ENCODE measurements at places on chromosomes 6 and 20. TPM values are rescaled to one million over a fixed set of nuclear protein-coding genes. Genes with fewer than 3 reads are reported as not detected.
A peak's percentile ranks its signal among the peaks of the same experiment; 100 is the strongest.

DNA sequence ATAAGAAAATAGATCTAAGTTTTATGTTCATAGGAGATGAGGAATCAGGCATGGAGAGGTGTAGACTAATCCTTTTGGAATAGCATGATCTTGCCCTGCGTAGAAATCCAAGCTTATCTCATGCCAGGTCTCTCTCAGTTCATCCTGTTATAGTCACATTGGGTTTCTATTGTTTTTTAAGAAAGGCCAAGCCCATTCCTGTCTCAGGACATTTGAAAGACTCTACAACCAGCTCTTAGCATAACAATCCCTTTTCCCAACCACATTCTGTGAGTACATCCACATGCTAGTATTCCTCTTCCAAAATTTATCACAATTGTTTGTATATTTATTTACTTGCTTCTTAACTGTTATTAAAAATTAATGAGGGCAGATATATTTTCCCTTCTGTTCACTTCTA lies 130.3 kb downstream of the MMUT start:
- DNase-seq: no peak

DNA sequence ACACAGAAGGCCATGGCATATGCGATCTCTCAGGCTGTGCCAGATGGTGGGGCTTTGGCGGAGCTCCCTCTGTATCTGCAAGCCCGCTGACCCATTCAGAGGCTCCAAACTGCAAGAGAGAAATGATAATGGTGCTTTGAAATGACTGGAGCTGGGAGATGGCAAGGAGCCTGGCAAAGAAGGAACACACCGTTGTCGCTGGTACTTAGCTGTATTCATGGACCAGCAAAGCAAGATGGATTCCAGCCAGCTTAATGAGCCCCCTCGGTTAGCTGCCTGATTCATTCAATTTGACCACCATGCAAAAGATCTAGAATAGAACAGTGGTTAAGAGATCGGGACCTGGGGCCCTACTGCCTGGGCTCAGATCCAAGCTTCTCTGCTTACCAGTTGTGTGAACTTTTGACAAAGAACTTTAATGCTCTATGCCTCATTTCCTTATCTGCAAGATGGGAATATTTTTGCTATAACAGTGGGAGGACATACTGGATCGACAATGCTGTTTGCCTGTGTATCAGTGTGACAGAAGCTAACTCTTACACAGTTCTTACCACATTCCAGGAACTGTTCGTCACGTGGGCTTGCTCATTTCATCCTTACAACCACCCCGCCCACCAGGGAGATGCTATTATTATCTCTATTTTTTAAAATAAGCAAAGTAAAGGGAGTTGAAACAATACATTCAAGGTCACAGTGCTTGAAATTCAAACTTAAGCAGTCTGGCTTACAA lies 317.8 kb upstream of the SULF2 start:
- DNase-seq: no peak

FAM184A gene
- 3.2 TPM for total RNA-seq

- no peak for DNase-seq
These were observed 94.6 kb downstream of the COL9A1 start for GRCh38 chr6:70208235-70208790.

ANGPT4 gene
- total RNA-seq: not detected

WFDC13 gene
- not detected for total RNA-seq

GRCh38 chr20:13105864-13106457 lies 97.2 kb downstream of the SPTLC3 start:
- DNase-seq: no peak

GRCh38 chr20:19828232-19828631 lies 70.2 kb downstream of the RIN2 start:
- DNase-seq: peak; percentile 67

DNA sequence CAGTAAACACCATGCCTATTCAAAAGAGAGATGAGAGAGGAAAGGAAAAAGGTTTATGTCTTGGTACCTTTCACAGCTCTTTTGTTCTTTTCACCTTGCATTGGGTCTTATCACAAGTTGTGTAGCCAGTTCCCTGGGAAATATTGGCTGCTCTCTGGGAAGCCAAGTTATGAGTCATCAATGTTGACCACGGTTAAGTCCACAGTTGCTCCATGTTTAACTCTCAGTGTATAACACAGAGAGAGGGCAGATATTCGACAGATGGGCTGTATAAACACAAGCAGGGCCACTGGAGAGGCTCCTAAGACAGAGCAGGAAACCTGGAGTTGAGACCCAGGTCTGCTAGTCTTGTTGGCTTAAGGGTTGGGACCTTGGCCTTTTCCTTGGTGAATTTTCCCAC lies 718.6 kb downstream of the QKI start:
- DNase-seq: no peak

GRCh38 chr6:128112494-128112893 lies 211.6 kb upstream of the THEMIS start:
- no peak for DNase-seq

GRCh38 chr20:42319252-42320013 lies 701.3 kb upstream of the CHD6 start:
- no peak for DNase-seq

GRCh38 chr6:124747349-124747748 lies 214.9 kb upstream of the RNF217 start:
- DNase-seq: no peak

HLA-G gene
- total RNA-seq: 3.0 TPM

GRCh38 chr6:8243475-8243874 lies 141.1 kb upstream of the EEF1E1 start:
- DNase-seq: no peak

- no peak for DNase-seq
These were observed 354.3 kb downstream of the COL12A1 start for GRCh38 chr6:74851596-74851995.

- no peak for DNase-seq
These were observed 6.9 kb upstream of the ZBTB12 start for GRCh38 chr6:31908791-31909190.

DNA sequence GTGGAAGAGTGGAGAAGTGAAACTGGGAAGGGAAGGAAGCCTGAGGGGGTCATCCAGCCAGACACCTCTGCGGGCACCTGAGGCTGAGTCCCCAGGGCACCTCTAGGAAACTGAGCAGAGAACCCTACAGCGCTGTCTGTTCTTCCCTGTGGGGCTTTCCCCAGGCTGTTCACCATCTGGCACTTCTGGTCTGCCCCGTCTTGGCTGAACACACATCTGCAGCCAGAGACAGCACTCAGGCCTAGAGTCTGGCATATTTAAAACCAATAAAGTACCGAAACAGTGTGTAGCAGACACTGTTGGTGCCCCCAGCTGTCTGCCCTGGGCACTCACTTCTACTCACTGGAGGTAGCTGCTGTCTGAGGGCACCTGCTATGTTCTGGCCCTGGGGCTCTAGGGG lies 9.4 kb upstream of the ARFGEF2 start:
- DNase-seq: no peak

- no peak for DNase-seq
These were observed 62.5 kb downstream of the ERMARD start for GRCh38 chr6:169813969-169814368.

GRCh38 chr6:133241086-133241900 lies at the start of gene EYA4:
EYA4 (plus strand) TSS chr6:133241357; CDS start chr6:133274781, 33,424 bp downstream.
- no peak for DNase-seq

GRCh38 chr6:154520280-154520679 lies 9.8 kb upstream of the CNKSR3 start:
- DNase-seq: no peak

ECT2L gene
- not detected for total RNA-seq

- DNase-seq: no peak
These were observed 430.2 kb downstream of the FRK start for GRCh38 chr6:115630424-115631024.

DNA sequence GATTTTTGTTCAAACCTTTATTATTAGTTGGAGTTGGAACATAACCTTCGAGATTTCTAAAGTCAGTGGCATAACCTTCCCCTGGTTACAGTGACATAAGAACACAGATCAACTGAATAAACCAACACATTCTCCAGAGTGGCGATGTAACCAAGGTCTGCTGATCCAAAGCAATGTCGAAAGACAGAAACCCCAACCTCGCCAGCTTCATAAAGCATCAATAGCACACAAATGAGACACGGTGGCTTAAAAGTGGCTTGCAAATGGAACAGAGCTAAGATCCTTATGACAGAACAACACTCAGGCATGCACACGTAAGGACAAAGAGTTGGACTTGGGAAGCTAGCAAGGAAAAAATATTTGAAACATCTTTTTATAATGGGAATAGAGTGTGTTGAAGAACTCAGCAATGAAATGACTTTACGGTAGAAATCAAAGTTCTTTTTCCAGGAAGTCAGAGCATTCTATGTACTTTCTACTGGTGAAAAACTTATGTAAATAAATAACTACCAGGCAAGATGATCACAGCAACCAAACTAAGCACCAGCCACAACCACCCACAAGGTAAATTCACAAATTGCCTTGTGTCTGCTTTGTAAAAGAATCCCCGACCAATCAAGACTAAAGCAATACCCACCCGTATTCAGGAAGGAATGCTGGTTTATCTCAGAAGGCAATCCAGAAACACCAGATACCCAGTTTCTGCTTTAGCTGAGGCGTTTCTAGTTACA lies 61.0 kb upstream of the NHSL1 start:
- DNase-seq: no peak

- DNase-seq: no peak
These were observed 14.5 kb downstream of the OR2B2 start for GRCh38 chr6:27897580-27898206.

GRCh38 chr20:38286586-38287531 lies 17.1 kb upstream of the BPI start:
- no peak for DNase-seq

GRCh38 chr6:26331218-26332073 lies 33.6 kb upstream of the BTN3A2 start:
- peak; percentile 73 for DNase-seq

DNA sequence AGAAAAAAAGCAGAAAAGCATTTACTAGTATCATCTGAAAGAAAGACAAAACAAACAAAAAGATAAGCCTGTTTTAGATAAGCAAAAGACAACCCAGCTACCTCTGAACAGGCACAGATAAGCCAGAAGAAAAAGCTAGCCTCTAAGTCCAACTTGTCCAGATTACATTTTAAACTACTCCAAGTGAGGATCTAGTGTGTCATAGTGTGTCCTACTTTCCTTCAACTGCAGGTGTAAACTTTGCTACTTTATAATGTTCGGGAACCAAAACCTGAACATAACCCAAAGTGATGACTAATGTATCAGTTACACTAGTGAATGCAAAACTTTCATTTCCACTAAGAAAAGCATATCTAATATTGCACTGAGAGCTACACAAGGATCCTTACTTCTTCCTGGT lies 19.5 kb downstream of the ADNP start:
- no peak for DNase-seq

PPIL1 gene
- total RNA-seq: 35.6 TPM

- DNase-seq: no peak
These were observed 218.4 kb downstream of the HIVEP2 start for GRCh38 chr6:142726616-142727015.

GRCh38 chr20:44659931-44660330 lies 8.4 kb upstream of the ADA start:
- no peak for DNase-seq

GRCh38 chr6:63808576-63808975 lies 173.0 kb downstream of the PHF3 start:
- DNase-seq: no peak

DNA sequence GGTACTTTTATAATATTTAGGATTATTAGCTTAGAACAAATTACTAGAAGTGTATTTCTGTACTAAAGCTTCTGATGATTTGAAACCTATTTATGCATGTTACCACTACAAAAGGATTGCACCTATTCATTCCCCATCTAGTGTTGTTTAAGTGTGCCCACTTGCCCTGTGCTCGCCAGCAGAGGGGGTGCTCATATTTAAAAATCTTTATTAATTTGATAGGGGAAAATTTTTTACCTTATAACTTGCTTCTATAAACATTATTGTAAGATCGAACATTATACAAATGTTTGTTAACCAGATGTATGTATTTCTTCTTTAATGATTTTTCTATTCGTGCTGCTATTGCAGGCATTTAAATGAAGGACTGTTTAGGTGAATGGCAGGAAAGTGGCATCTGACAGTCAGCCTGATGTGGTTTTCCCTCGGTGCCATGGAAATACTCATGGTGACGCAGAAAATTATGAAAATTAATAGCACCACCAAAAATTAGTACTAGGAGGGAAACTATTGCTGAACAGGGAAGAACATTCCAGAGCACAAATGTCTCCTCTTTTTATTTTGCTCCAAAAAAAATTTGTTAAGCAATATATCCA lies 44.1 kb upstream of the FNDC1 start:
- no peak for DNase-seq

MEP1A gene
- not detected for total RNA-seq

DNA sequence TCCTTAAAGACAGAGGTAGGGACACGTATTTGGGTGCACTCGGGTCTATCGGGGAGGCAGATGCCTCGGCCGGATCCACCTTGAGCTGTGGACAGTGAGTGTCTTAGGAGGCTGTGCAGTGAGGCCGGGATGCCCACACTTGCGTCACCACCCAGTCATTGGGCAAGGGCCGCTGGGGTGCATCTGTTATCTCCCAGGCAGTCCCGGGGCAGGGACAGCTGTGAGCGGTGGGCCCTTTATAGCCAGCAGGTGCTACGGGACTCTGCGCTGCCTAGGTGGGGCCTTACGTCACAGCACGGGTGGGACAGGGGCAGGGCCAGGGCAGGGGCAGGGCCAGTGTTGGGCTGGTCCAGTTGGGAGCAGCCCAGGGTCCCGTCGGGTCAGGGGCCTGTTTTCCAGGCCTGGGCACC lies 689 bp upstream of the COL20A1 start:
- DNase-seq: no peak

SLC23A2 gene
- 16.0 TPM for total RNA-seq

POM121L2 gene
- not detected for total RNA-seq

DNA sequence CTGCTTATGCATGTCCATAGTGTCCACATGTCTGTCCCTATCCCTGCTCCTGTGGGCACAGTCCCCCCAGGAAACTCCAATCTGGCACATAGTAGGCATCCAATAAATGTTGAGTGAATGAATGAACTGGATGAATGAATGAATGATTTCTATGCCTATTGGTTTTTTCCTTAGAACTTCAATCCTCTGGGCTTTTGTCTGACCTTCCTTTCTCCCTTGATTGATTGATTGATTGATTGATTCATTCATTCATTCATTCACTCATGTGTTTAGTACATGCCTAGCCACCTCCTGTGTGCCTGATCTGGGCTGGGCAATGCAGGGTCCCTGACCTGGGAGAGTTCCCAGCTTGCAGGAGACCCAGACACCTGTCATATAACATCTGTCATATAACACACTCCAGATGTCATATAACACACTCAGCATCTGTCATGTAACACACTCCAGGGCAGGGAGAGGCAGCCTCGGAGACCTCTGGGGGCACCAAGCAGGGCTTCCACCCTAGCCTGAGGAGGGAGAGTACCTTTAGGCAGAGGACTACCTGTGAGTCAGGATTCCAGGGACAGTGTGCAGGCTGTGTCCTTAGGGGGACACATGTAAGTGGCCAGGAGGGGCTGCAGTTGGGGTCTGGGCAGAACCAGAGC lies 17.9 kb downstream of the VSTM2L start:
- DNase-seq: no peak

WFDC8 gene
- total RNA-seq: not detected

MLN gene
- not detected for total RNA-seq

ELOVL5 gene
- total RNA-seq: 88.3 TPM

GABRR1 gene
- not detected for total RNA-seq

GRCh38 chr6:168844821-168845609 lies 404.0 kb downstream of the SMOC2 start:
- DNase-seq: no peak

Data from activated CD8-positive, alpha-beta T cell treated with anti-CD3 and anti-CD28 coated beads for 36 hours (primary cell).